Panc1 (cell line): ENCODE measurements at places on chromosomes 6 and 20.

DNA sequence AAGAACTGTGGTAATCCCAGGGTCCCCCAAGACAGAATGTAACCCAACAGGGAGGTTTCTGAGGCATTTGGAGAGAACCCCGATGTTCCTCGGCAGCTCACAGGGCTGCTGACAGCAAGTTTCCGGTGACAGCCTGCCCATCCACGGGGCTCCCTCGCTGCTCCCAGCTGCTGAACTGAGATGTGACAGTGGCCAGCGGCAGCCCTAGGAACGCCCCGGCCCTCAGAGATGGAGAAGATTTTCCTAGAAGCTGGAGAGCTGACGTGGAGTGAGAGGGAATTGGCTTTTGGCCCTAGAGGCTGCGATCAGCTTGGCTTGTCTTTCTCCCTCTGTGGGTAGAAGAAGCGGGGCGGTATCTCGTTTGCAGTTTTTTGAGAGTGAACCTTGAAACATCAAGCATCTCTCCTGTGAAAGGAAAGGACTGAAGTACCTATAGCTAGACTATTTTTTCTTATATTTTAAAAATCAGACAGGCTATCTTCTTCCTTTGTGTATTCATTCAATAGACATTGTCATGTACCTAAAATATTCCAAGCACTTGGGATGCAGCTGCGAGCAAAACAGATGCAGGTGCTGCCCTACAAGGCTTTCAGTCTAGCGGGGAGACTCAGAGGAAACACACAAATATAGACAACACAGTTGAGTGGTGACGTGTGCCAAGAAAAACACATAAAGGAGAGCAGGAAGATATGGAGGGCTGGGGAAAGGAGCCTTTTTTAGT is 28.4 kb upstream of the NFATC2 start:
- no peak for DNase-seq

DNA sequence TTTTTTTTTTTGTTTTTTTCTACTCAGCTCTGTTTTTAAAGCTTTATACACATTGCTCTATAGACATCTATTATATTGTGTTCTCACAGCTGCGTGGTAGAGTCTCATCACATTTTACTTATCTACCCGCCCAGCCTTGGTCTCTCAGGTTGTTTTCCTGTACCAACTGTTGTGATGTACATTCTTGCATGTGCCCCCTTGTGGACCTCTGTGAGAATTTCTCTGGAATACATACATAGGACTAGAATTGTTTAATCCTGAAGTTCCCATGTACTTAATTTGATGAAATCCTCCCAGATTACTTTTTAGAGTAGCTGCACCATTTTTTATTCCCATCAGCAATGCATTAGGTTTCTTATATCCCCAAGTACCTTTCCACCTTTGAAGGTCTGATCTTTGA is 40.4 kb upstream of the TINAG start:
- DNase-seq, result no peak

GRCh38 chr6:167782698-167783517 is 43.8 kb upstream of the AFDN start:
- no peak for DNase-seq

- no peak for DNase-seq
These were observed 159.5 kb downstream of the SOD2 start for GRCh38 chr6:159533568-159533967.

DNA sequence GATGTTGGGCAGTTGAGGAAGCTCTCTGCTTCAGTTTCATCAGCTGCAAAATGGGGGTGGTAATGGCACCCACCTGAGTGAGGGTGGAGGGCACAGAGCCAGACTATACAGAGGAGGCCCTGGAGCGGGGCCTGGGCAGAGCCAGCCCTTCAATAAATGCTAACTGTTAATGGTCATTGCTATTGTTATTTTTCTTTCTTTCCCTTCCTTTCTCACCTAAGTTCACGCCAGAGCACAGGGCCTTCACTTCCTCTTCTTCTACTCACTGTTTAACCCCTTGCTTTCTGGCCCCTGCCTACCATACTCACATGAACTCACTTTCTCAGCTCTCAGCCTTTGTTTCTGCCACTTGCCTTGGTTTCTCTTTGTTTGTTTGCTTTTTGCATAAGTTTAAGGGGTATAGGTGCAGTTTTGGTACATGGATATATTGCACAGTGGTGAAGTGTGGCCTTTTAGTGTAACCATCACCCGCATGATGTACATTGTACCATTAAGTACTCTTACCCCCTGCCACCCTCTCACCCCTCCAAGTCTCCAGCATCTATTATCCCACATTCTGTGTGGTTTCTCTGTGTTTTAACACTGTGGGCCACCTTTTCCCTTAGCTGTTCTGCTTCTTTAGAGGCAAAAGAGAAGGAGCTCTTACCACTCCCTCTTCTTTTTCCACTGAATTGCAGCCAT is 7.5 kb upstream of the RREB1 start:
- no peak for DNase-seq

GRCh38 chr6:148516217-148516616 is 173.6 kb downstream of the SASH1 start:
- DNase-seq, result no peak

GRCh38 chr6:4794140-4794707 is 18.0 kb downstream of the CDYL start:
- DNase-seq, result no peak

DNA sequence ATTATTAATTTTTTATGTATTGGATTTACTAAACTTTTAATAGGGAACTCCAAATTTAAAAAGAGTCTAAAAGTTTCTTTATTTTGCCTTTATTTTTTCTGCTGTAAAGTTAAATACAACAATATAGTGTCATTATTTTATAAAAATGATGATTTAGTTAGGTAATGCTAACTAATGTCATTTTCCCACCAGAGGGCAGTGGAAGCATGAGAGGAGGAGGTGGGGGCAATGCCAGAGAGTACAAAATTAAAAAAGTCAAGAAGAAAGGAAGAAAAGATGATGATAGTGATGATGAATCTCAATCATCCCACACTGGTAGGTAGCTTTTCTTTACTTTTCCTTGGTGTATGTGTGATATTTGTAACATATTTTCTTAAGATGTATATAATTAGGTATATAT is 20.2 kb upstream of the FHL5 start:
- no peak for DNase-seq

GRCh38 chr6:128168244-128168643 is 267.4 kb upstream of the THEMIS start:
- DNase-seq, result no peak

- DNase-seq, result no peak
These were observed at the start of gene BTBD3 for GRCh38 chr20:11917663-11918062. TSS of gene BTBD3 (plus strand) at chr20:11917893. CDS start at chr20:11918276, 383 bp downstream.

- no peak for DNase-seq
These were observed 10.6 kb upstream of the SFT2D1 start for GRCh38 chr6:166352923-166353322.

- no peak for DNase-seq
These were observed 6.0 kb downstream of the CNPY3 start for GRCh38 chr6:42935322-42935721.

GRCh38 chr6:55499591-55499990 is 79.4 kb downstream of the HMGCLL1 start:
- no peak for DNase-seq

GRCh38 chr6:138525355-138525754 is 26.1 kb upstream of the NHSL1 start:
- DNase-seq, result no peak

GRCh38 chr6:75202676-75203131 is 3.1 kb downstream of the COL12A1 start:
- no peak for DNase-seq

DNA sequence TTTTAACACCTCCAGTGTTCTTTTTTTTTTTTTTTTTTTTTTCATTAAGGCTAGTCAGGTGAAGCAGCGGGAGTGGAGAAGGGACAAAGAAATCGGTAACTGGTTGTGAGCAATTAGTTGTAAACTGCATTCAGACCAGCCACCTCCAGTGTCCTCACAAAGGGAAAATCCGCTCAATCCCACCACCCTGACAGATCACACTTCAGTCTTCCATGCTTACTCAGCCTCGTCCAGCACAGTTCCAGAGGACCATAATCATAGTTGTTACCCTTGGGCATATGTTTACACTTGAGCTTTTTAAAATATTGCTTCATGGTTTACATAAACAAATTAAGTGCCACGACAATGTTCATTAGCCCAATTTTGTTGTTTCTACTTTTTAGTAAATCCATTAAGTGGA is 10.2 kb downstream of the DYNLRB1 start:
- no peak for DNase-seq

GRCh38 chr6:166911248-166911677 is 45.1 kb downstream of the RNASET2 start:
- DNase-seq, result no peak

- no peak for DNase-seq
These were observed 123.3 kb downstream of the NFATC2 start for GRCh38 chr20:51419231-51419630.

DNA sequence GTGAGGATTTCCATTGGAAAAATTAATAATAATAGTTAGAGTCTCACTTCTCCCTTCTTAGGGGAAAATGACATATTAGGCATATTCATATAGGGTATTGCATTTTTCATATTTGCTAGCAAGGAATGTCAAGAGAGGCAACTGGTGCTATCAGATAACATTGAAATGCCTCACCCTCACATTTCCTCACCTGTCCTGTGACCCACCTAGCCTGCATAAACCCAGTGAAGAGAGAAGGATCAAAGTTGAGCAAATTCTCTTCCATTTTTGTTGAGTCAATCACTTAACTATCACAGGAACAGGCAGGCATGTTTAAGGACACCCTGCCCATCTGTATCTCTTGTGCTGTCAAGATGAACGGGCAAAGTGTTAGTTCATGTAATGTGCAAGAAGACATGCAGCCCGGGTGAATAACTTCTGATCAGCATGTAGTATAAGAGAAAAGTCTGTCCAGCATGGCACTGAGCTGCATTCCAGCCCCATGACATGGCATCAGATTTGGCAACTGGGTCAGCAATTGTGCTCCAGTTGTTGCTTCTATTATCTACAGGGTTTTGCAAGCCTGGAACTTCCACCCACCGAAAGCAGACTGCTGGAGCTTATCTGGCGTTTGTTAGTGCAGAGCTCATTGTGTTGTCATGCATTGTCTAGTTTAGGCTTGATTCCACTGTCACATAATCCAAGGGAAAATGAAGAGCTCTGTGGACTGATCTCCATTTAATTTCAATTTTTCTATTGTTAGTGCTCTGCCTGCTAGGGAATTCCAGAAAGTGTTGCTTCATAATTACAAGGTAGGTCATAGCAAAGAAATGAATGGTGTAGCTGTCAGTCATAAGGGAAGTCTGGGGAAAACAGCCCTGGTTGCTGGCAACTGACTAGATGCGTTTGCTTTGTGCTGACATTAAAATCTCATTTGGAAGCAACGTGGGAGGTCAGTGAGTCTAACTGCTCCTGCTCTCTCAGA is 138.4 kb upstream of the TNFAIP3 start:
- DNase-seq, result no peak

- DNase-seq, result no peak
These were observed at the start of gene GLP1R for GRCh38 chr6:39048481-39049399. TSS of gene GLP1R (plus strand) at chr6:39048781. CDS start at chr6:39048841, 60 bp downstream.

GRCh38 chr6:128642132-128642531 is 121.7 kb upstream of the PTPRK start:
- no peak for DNase-seq

DNA sequence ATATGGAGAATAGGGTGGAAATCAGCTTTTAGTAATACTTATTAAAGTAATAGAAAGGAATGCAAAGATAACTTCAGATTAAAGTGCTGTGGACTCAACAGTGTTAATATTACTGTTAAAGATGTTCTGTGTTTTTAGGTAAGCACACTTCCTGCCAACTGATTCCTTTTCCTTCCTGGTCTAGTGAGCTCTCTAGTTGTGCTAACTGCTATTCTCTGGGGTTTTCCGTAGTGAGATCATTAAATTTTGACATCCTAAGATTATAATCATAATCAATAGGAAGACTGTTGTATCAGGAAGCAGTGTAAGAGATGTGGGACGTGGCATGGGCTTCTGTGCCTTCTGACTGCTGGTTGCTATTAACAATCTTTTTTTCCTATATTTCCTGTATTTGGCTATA is 1.2 kb upstream of the TMEM217 start:
- no peak for DNase-seq

DNA sequence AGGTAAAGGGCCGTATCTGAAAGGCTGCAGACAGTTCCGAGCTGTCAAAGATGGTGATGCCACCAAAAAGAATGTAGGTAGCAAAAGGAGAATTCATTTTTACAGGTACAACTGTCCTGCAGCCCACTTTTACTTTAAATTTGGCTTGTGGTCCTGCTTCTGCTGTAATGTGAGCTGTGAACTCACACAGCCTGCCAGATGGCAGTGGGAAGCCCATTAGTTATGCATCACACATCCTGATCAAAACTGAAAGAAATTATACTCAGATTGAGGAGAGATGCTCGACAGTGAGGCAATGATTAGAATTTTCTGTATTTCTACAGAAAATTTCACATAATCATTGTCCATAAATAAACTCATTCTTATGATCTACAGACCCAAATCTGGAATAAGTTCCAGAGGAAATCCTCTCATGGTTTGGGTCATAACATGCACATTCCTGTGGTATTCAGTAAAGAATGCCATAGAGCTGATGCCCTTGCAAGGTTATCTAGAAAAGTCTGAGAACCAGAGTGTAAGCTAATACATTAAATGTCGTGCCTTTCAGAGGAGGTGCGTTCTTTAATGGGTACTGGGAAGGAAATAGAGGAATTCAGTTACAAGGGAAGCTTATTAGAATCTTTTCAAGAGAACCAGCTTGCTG is 23.9 kb upstream of the E2F3 start:
- no peak for DNase-seq

- DNase-seq, result no peak
These were observed 2.9 kb upstream of the PRSS35 start for GRCh38 chr6:83509441-83509840.

DNA sequence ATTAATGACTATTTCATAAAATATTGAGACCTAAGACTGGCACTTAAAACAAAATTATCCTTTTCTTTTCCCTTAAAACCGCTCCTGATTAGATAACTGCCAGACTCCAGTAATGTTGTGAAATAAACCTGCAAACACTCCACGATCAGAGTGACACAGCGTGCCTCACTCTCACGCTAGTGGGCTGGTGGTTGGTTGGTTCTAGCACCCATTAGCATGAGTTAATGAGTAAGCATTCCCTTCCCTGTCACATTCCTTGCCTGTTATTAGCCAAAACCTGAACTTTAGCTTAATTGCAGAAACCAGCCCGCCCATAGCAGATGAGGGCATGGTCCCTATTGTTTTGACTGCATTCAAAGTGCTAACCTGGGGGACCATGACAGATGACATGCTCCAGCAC is 193.4 kb downstream of the CD83 start:
- DNase-seq, result no peak

GRCh38 chr6:2895072-2895471 is 8.0 kb downstream of the SERPINB9 start:
- DNase-seq, result no peak

DNA sequence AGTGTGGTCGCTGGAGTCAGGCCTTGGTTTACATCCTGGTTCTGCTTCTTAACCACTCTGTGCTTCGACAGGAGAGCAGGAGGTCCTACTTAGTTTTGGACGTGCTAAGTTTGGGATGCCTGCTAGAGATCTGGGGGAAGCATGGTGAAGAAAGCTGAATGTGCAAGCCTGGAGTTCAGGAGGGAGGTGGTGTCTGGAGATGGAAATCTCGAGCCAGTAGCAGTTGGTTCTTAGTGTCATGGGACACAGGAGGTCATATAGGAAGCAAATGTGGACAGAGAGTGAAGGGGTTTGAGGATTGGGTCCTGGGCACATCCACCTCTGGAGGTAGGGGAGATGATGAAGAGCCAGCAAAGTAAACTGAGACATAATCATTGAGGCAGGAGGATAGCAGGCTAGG is 131.4 kb downstream of the SYCP2 start:
- no peak for DNase-seq
